ENCODE measurements at places on chromosomes 12 and 14.
A peak's percentile ranks its signal among the peaks of the same experiment; 100 is the strongest.

DNA sequence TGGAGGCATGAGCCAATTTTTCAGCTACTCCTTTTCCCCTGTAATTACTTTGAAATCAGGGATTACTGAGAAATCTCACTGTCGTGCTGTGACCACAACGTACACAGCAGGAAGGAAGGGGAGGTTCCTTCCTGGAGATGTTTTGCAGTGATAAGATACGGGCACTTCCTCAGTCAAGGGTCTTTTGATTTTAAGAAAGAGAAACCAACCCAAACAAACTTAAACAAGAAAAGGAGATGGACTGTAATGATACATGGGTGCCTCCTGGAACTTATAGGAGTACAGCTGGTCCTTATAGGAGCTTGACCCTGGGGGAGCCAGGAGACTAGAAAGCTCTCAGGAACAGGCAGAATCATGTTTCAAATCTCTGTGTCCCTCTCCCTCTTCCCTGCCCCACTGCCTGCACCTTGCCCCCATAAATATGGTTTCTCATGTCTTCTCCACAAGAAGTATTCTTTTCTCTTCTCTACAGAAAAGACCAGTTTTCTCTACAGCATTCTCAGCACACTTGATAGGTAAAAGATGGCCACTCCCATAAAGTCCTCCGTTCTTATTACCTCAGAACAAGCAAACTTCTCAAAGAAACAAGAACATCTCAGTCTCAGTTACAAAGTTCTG lies 281.1 kb upstream of the AMIGO2 start:
- DNase-seq, result no peak

DNA sequence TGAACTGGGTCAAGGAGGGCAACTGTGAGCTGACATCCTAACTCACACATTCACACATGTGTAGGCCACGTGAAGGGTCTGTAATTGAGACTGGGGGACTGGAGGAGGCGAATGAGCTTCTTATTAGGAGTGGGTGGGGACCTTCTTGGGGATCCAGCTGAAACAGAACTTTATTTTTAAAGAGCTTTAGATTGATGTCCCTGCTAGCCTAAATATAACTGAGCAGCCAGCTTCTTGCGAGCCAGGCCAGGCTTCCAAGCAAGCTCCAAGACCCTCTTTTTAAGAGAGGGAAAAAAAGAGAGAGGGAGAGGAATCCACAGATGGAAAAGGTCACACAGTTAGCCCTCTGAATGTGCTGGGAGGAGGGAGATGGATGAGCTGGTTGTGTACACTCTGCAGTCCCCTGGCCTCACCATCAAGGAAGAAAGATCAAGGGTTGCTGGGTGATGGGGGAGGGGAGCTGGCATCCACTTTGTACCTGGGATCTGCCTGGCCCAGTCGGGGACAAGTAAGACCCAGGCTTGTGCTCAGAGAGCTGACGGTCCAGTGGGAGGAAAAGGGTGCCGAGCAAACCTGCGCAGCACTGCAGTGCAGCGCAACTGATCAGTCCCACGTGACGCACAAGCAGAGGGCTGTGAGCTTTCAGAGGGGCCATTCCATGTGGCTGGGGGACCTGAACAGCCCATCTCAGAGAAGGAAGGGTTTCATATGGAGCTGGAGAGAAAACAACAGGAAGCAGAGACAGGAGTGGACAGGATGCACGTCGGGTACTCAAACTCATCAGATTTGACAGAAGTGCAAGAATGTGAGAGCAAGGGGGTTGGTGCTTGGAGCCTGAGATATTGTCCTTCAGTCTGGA lies 154.5 kb downstream of the ZFP36L1 start:
- DNase-seq, result no peak

- peak; percentile 53 for DNase-seq
Observed at GRCh38 chr12:65229441-65229840, 49.0 kb upstream of the MSRB3 start.

GRCh38 chr12:109706747-109707469 lies 6.7 kb upstream of the FAM222A start:
- no peak for DNase-seq

- DNase-seq, result no peak
Observed at GRCh38 chr14:36784541-36784940, 122.9 kb downstream of the PAX9 start.

GRCh38 chr12:7175493-7175892 lies 14.0 kb upstream of the PEX5 start:
- DNase-seq, result peak; percentile 45

- DNase-seq, result no peak
Observed at GRCh38 chr12:119725523-119725922, 57.6 kb downstream of the PRKAB1 start.

GRCh38 chr12:10249690-10250455 lies 37.2 kb downstream of the GABARAPL1 start:
- no peak for DNase-seq

DNA sequence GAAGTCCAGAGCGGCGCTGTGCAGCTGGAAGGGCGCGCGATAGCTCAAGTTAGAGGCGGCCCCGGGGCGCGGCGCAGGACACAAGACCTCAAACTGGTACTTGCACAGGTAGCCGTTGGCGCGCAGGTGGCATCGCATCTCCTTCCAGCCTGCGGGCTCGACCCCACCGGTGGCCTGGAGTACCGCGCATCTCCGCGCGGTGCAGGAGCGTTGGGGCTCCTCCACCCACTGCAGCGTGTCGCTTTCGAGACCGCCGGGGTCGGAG lies 553 bp downstream of the CLEC14A start:
- DNase-seq, result no peak

DNA sequence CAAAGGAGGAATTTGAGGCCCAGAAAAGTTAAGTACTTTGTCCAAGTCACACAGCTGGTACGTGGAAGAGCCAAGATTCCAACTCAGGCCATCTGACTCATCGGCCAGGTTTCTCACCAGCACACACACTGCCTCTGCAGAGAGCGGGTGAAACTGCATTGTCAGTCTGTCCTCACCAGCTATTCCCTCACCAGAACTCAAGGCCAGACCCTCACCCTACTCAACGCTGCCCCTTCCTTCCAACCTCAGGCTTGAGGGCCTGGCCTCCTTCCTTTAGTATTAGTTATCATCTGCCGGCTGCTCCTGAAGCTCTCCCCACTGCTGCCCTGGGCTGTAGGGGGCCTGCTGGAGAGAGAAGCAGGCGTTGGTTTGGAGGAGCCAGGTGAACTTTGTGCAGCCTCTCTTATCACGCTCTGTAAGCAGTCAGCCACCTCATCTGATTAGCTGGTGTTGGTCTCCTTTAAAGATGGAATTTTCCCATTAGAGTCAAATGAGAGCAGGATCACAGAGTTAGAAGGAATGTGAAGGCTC lies 16.6 kb upstream of the PLEK2 start:
- DNase-seq, result peak; percentile 76
